ENCODE measurements at places on chromosomes 5 and 9. TPM values are rescaled to one million over a fixed set of nuclear protein-coding genes. Genes with fewer than 3 reads are reported as not detected.

UNC13B gene
- total RNA-seq: 11.3 TPM

BAAT gene
- under 0.01 TPM for total RNA-seq

HNRNPAB gene
- total RNA-seq: 157 TPM

COMMD10 gene
- 26.6 TPM for total RNA-seq

SELENOP gene
- total RNA-seq: 30.4 TPM

UNC5A gene
- total RNA-seq: not detected

NUTM2F gene
- not detected for total RNA-seq

PCDHAC2 gene
- total RNA-seq: not detected

ACOT12 gene
- total RNA-seq: 0.84 TPM

TNFSF8 gene
- not detected for total RNA-seq

DOCK8 gene
- under 0.01 TPM for total RNA-seq

MARVELD2 gene
- total RNA-seq: 2.2 TPM

PCDHGA10 gene
- total RNA-seq: 4.9 TPM

TMEM203 gene
- total RNA-seq: 43.1 TPM

TRAF1 gene
- total RNA-seq: 3.4 TPM

OTP gene
- total RNA-seq: not detected

ACER2 gene
- total RNA-seq: 0.84 TPM

RNF208 gene
- 1.2 TPM for total RNA-seq

C5orf24 gene
- 25.9 TPM for total RNA-seq

TAF11L5 gene
- total RNA-seq: not detected

ADAMTS19 gene
- under 0.01 TPM for total RNA-seq

CD14 gene
- total RNA-seq: 0.17 TPM

IRGM gene
- total RNA-seq: not detected

PNPLA7 gene
- 0.50 TPM for total RNA-seq

NR2F1 gene
- total RNA-seq: 95.8 TPM

ENTREP1 gene
- not detected for total RNA-seq

SLC36A3 gene
- not detected for total RNA-seq

OCLN gene
- 4.2 TPM for total RNA-seq

PCDHB5 gene
- total RNA-seq: 0.84 TPM

JAKMIP2 gene
- 14.1 TPM for total RNA-seq

Measured in bronchus fibroblast of lung (primary cell).